Stimulated activated CD4-positive, alpha-beta T cell treated with anti-CD3 and anti-CD28 coated beads, Interleukin-1b, Interleukin-23, amount 100 ng/mL, for 24 hours (primary cell): ENCODE measurements at places on chromosomes 7 and 10.

GRCh38 chr7:117251687-117252086, 71.2 kb downstream of the WNT2 start:
- no peak for DNase-seq

GRCh38 chr7:139857791-139858190, 28.7 kb downstream of the TBXAS1 start:
- no peak for DNase-seq

- DNase-seq = no peak
Observed at GRCh38 chr10:51602326-51602725, 97.1 kb downstream of the CSTF2T start.

GRCh38 chr10:71974489-71975021, 10.4 kb downstream of the CHST3 start:
- DNase-seq = no peak

DNA sequence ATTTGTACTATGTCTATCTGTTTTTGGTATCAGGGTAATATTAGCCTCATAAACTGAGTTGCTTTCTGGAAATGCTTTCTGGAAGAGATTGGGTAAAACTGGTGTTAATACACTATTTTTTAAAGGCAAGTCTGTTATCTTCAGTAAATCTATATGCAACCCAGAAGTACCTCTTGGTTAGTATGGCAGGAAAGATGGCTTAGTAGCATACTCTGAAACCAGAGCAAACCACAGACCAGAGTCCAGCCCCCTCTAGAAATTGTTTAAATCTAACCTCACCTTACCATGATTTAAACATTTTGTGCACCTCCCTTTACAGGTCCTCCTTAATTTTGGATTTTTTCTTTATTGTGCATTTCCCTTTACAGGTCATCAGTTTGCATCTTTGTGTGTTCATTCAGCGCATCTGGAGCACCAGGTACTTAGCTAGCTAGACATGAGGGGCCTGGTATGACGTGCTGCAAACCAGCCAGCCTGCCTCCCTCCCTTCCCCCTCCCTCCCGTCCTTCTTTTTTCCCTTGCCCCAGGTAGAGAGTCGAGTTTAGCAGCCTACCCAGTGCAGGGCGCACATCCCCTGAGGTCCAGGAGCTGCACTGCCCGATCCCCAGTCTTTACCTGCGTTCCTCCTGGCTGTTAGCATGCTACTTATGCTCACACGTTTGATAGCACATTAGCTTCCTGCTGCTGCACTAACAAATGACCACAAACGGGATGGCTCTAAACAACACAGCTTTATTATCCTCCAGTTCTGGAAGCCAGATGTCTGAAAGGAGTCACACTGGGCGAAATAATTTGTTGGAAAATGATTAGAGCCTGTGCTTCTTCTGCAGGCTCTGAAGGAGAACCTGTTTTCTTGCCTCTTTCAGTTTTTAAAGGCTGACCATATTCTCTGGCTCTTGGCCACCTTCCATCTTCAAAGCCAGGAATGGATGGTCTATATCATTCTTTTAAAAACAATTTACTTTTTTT, 299.9 kb upstream of the HABP2 start:
- DNase-seq = no peak
